Left colon (tissue), 2 donors: ENCODE measurements at places on chromosomes 3 and 15.

DNA sequence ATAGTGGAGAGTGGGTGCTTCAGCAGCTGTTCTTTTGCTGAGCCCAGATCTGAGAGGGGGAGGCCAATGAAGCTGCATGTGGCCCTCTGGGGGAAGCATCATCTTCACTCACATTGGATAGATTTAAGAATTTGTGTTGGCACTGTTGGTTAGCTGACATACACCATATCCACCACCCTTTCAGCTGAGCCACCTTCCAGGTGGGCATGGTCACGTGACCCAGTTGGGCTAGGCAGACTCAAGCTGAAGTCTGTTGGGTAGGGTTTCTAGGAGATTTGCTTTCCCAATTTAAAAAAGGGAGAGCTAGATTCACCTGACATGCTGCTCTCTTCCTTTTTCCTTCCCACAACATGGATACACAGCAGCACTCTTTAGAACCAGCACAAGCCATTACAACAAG lies 311.0 kb downstream of the CHST2 start:
- no peak for DNase-seq

DNA sequence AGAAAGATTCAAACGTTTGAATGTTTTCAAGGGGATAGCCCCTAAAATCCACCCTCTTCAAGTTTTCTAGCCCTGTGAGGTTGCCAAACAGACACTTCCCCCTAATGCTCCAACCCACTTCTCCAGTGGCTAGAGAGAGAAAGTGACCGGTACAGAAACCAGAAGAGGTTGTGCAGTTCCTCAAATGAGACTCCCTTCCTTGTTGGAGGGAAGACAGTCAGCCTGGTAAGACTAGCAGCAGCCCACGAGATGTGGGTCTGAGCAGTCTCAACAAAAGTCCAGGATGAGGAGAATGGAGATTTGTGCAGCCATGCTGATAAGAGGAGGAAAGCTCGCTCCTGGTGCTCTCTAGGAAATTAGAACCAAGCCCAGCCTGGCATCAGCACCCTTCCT lies 222.8 kb upstream of the TPRG1 start:
- no peak for DNase-seq

DNA sequence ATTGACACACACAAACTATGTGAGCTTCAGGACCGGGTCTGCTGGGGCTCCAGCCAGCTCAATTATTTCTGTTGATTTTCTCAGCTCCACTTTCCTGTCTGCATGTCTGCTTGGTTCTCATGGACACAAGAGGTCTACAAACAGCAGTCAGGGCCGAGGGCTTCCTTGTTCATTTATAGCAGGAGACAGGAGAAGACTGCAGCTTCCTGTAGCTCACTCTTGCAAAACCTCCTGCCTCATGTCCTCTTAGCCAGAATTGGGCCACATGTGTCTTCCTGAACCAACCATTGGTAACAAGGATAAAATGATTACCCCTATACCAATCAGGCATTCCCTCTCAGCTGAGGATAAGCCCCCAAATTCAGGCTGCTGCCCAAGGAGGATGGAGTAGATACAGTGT lies 182.8 kb downstream of the TLE3 start:
- DNase-seq = no peak

GRCh38 chr3:50563867-50564266 lies 3.7 kb downstream of the C3orf18 start:
- no peak for DNase-seq

GRCh38 chr3:12979151-12979946 lies 93.9 kb downstream of the IQSEC1 start:
- DNase-seq = no peak

GRCh38 chr3:65739901-65740541 lies 298.7 kb downstream of the MAGI1 start:
- DNase-seq = no peak

GRCh38 chr3:33858131-33858530 lies 59.7 kb downstream of the PDCD6IP start:
- no peak for DNase-seq

GRCh38 chr3:101828691-101829436 lies 20.4 kb upstream of the NFKBIZ start:
- peak; percentile 77 for DNase-seq

- DNase-seq = no peak
Observed at GRCh38 chr3:110542552-110543150, 529.0 kb upstream of the NECTIN3 start.

GRCh38 chr3:186814100-186814499 lies 7.8 kb upstream of the RFC4 start:
- DNase-seq = no peak

DNA sequence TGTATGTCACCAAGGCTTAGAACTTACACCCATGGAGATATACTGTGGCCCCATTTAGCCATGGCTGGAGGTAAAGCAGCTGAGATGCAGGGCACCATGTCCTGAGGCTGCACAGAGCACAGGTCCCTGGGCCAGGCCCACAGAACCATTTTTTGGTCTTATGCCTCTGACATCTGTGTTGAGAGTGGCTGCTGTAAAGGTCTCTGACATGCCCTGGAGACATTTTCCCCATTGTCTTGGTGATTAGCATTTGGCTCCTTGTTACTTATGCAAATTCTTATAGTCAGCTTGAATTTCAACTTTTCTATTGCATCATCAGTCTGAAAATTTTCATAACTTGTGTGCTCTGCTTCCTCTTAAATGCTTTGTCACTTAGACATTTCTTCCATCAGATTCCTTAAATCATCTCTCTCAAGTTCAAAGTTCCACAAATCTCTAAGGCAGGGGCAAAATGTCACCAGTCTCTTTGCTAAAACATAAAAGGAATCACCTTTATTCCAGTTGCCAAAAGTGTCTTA lies 701.3 kb downstream of the EPHA3 start:
- DNase-seq = no peak

DNA sequence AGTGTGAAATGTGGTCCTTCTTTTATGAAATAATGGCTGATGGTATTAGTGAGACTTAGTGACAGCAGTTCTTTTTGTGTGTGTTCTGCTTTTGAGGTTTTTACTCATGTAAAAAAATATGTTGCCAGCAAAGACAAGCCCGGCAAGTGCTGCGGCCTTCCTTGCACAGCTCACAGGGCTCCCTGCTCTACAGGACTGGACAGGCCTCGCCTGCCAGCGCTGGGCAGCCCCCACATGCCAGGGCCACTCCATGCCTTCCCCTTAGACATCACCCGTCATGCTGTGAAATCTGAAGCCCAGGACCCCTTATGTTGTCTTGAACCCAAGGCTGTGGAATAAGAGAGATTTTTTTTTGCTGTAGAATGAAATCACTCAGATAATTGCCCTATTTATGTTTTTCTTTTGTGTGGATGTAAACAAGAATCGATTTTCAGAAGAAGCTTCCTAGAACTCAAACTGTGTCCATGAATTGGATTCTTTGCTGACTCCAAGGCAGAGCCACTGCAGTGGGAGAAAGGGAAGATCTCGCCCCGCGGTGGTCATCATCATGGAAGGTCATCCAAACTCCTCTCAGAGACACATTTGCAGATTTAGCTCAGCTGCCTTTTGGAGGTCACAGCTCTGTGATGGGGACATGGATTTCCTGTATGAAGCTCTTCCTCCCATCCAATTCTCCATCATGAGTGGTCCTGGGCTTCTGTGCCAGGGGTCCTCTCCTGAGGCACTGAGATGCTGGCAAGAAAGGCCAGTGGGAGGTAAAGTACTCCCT lies 150.8 kb downstream of the ATP10A start:
- no peak for DNase-seq

DNA sequence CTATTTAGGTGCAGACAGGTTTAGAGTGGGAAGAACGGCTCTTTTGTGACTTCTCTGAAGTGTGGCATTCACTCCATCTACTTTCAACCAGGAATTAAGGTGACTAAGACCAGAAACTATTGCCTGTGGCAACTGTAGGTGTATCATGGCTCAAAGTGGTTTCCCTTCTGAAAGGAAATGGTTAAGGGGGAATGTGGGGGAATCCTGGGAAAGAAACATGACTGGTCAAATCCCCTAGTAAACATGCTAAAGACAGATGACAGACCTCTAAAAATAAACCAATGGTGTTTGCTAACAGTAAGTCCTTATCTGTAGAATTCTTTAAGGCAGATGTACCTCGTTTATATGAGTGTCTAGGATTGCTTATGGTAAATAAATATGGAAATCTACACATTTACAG lies 56.9 kb downstream of the MEGF11 start:
- DNase-seq = no peak

- DNase-seq = no peak
Observed at GRCh38 chr3:15050405-15051092, 14.6 kb downstream of the MRPS25 start.

GRCh38 chr15:42707873-42708544 lies 28.9 kb downstream of the CDAN1 start:
- DNase-seq = no peak

DNA sequence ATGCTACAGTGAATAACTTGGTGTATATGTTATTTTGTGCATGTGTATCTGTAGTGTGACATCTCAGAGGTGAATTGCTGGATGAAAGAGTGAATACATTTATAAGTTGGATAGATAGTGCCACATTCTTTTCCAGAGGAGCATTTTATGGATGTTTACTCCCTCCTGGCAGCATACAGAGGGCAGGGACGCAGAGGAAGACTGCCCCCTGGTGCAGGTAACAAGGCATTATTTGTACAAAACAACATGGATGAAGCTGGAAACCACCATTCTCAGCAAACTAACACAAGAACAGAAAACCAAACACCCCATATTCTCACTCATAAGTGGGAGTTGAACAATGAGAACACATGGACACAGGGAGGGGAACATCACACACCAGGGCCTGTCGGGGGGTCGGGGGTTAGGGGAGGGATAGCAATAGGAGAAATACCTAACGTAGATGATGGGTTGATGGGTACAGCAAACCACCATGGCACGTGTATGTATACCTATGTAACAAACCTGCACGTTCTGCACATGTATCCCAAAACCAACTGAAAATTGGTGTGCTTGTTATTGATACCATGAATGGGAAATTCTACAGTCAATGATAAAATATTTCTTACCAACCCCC lies 57.9 kb upstream of the CTXND1 start:
- no peak for DNase-seq

GRCh38 chr3:185831195-185831594 lies 6.4 kb upstream of the IGF2BP2 start:
- no peak for DNase-seq

- no peak for DNase-seq
Observed at GRCh38 chr3:45946875-45947274, 3.6 kb downstream of the CXCR6 start.

DNA sequence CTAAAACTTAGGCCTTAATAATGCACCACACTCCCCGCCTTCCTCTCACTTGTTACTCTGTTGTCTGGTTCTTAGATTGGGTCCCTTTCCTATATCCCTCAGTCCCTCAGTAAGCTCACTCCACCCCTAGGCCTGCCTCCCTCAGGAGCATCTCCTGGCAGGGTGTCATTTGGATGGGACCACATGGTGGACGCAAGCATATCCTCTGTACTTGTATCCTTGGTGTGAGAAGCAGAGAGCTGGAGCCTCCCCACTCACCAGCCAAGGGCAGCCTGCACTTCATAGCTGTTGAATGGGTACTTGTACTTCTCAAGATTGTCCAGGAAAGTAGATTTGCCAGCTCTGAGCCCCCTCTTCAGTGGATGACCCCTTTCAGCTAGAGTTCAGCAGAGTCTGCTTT lies 11.6 kb downstream of the SEC61A1 start:
- DNase-seq = no peak

- DNase-seq = no peak
Observed at GRCh38 chr15:36029606-36030210, 483.7 kb upstream of the DPH6 start.

- no peak for DNase-seq
Observed at GRCh38 chr3:191301782-191302411, 27.3 kb upstream of the CCDC50 start.

- DNase-seq = no peak
Observed at GRCh38 chr3:115239717-115240116, 92.6 kb upstream of the ZBTB20 start.

GRCh38 chr15:79035814-79036213 lies 54.8 kb downstream of the RASGRF1 start:
- DNase-seq = no peak

GRCh38 chr3:4409415-4409814 lies 57.7 kb downstream of the SUMF1 start:
- DNase-seq = no peak

DNA sequence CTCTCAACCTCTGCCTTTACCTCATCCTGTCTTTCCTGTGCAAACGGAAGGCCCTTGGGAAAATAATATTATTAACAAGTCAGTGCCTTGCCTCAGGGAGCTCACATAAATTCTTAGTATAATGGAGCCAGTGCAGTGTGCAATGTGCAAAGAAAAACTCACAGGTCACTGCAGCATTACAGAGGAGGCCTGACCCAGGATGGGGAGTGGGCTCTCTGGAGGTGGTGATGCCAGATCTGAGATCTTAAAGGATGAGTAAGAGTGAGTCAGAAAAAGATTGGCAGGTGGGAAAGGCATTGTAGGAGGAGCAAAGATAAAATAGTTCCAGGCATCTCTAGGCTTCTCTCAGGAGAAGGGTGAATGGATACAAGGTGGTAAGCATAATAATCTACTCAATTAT lies 185.6 kb upstream of the ADAMTS9 start:
- DNase-seq = no peak

- DNase-seq = no peak
Observed at GRCh38 chr3:193348686-193349085, 29.9 kb downstream of the ATP13A5 start.

GRCh38 chr3:15979495-15979894 lies 181.7 kb upstream of the ANKRD28 start:
- no peak for DNase-seq

- no peak for DNase-seq
Observed at GRCh38 chr15:49423901-49424550, 984 bp downstream of the FGF7 start.

DNA sequence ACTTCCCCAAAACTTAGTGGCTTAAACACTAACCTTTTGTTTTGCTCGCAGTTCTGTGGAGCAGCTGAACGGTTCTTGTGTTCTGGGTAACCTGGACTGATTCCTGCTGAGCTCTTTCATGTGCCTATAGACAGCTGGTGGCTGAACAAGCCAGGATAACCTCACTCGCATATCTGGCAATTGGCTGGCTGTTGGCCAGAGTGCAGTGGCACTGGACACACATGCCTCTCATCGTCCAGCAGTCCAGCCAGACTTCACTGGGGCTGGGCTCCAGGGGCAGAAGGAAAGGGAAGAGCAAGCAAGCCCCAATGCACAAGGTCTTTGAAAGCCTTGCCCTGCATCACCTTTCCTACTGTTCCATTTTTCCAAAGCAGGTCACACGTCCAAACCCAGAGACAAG lies 53.6 kb upstream of the GATA2 start:
- DNase-seq = no peak

GRCh38 chr3:93981649-93982048 lies 1.7 kb downstream of the ARL13B start:
- DNase-seq = no peak

DNA sequence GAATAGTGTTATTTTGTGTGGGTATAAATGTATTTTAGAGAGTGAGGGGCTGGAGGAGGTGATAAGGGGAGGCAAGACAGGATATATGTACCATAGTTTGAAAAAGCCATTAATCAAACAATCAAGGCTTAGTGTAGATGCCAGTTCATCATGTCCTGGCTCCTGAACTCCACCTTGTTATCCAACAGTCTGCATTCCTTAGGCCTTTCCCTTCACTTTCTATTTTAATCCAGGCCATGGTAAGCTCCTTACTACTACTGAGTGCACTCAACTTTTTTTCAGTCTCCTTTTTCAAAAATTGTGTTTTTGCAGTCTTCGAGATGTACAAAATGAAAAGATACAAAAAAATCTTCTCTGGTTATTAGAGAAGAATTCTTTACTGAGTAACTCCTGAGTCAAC lies 700.5 kb upstream of the NAALADL2 start:
- DNase-seq = no peak

GRCh38 chr3:194685718-194686413 lies at the start of gene FAM43A:
FAM43A (plus strand) TSS chr3:194685883; CDS start chr3:194686827, 944 bp downstream.
- DNase-seq = peak; percentile 95
